ENCODE measurements at places on chromosomes 11 and 22.

DNA sequence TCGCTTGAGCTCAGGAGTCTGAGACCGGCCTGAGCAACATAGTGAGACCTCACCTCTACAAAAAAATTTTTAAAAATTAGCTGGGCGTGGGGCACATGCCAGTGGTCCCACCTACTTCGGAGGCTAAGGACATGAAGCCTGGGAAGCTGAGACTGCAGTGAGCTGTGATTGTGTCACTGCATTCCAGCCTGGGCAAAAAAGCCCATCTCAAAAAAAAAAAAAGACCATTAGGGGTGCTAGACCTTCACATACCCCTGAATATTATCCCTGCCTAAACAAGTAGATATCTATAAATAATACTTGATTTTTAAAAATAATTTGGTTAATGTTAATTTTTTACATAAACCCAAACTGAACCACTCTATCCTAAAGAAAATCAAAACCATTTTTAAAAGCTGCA is 24.2 kb downstream of the NUP98 start:
- DNase-seq = no peak

DNA sequence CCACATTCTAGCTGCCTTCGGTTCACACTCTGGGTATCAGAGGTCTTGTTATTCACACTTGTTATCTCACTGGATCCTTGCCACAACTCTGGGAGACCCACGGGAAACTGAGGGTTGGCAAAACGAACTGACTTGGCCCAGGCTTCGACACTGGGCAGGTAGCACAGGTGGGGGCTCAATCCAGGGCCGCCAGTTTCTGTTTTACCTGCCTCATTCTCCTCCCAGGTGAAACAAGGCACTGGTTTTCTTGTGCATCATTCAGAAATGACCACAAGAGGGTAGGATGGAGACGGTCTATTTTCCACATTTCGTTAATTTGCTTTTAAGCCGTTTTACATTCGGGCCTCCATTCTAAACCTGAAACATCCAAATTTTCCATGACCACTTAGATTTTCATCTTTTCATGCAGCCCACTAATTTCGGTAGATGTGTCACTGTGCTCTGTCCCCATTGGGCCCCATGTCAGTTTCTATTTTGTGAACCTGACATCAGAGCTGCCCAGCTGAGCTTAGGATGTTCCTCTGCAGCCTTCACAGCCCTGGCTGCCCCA is 108.1 kb downstream of the KIAA1671 start:
- DNase-seq = no peak

GRCh38 chr11:116793772-116794097 is 2.1 kb upstream of the APOA5 start:
- DNase-seq = no peak

- no peak for DNase-seq
Observed at GRCh38 chr22:30254314-30254713, 7.8 kb upstream of the LIF start.

GRCh38 chr11:81987829-81988472 is 745.7 kb downstream of the FAM181B start:
- DNase-seq = no peak

DNA sequence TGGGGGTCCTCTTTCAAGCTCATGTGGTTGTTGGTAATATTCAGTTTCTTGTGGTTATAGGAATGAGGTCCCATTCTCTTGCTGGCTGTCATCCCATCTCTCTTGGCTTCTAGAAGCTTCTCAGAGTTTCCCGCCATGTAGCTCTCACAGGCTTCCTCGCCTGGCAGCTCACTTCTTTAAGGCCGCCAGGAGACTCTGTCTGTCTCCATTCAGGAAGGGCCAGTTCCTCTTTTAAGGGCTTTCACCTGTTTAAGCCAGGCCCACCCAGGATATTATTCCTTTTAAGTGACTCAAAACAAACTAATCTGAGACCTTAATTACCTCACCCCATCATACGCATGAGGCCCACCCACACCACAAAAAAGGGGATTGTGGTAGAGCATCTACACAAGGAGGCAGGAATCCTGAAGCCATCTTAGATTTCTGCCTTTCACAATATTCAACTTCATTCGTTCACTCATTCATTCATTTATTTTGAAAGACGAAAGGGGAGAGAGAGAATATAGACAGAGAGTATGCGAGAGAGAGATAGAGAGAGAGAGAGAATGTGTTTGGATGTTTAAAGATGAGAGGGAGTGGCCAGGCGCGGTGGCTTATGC is 42.3 kb upstream of the NECTIN1 start:
- no peak for DNase-seq

GRCh38 chr11:112057170-112057569 is 16.6 kb downstream of the PIH1D2 start:
- no peak for DNase-seq

DNA sequence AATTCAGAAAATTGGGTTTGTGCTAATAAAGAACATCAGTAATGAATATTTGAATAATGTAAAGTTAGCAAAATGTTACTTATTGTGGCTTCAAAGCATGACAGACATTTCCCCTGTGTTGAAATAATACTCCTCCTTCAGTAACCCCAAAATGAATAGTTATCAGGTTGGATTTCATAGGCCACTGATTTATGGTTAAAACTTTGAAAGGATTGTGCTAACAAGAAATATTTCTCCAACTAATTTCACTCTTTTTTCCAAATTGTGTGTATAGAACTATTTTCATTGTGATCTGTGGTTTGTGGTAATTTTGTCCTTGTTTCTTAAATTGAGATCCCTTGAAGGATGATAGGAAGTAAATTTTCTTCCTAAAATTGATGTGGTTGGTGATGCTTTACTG is 7.9 kb downstream of the DDX10 start:
- no peak for DNase-seq

DNA sequence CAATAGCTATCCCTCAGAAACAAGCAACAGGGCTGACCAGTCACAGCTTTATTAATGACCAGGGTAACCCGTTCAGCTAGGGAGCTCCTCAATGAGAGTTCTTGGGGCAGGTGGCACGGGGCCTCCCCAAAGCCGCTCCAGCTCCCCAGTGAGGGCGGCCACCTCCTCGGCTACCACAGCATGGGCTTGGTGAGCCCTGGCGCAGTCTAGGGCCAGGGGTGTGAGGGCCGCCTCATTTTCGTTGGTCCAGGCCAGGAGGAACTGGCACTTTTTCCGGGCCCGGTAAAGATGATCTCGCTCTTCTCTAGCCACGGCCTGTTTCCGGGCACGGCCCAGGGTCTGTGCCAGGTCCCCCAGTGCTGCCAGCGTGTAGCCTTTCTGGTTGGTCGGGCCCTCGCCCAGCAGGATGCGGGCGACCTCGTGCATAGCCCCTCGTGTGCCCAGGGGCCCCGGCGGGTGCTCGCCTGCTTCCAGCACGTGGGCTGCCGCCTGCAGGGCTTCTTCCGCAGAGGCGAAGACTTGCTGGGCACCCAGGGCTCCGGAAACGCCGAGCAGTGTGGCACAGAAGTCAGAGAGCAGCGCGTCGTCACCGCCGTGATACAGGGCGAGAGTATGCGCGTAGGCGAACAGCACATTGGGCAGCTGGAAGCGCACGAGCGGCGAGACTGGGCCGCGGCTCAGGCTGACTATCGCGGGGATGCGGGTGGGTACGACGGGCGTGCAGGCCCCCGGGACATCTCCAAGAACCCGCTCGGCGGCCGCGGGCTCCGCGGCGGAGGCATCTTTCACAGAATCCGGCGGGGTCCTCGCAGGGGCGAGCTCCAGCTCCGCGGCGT is 913 bp downstream of the ZNHIT2 start:
- DNase-seq = no peak

DNA sequence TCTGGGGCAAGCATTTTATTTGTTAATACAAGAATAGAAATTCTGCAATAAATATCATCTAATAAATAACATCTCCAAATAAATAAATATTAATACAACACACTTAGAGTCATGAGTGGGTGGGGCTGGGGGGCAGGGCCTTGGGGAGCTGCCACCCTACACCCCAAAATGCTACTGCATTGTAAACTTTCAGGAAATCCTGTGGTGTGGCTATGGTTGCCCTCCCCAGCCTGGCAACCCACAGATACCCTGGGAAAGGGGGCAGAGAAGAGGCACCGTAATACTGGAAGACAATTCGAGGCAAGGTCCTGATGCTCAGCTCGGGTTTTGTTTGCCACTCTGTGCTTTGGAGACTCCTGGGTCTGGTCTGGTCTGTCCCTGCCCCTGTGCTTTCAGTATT is 9.2 kb downstream of the CLCF1 start:
- DNase-seq = no peak

DNA sequence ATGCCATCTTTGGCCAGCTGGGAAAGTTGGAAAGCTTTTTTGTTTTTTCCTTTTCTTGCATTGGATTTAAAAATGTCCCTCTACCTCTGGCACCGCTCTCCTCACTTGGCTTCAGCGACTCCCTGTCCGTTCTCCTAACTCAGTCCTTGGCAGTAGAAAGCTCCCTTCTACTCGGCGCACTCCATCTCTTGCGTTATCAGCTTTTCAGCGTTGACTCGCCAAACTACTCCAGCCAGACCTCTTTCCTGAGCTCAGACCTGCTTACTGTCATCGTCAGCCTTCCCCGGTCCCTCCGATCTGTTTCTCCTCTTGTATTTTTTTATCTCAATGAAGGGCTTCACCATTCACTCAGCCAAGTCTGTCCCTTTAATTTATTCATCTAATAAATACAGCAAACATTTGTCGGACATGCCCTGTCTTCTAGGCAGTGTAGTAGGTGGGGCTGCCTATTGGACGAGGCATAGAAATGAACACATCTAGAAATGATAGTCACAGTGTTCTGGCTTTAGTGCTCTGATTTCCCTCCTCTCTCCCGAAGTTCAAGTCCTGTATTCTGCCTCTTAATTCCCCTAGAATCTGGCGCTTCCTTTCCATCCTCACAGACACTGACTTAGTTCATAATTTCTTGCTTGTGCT is 839 bp downstream of the CEP164 start:
- no peak for DNase-seq

DNA sequence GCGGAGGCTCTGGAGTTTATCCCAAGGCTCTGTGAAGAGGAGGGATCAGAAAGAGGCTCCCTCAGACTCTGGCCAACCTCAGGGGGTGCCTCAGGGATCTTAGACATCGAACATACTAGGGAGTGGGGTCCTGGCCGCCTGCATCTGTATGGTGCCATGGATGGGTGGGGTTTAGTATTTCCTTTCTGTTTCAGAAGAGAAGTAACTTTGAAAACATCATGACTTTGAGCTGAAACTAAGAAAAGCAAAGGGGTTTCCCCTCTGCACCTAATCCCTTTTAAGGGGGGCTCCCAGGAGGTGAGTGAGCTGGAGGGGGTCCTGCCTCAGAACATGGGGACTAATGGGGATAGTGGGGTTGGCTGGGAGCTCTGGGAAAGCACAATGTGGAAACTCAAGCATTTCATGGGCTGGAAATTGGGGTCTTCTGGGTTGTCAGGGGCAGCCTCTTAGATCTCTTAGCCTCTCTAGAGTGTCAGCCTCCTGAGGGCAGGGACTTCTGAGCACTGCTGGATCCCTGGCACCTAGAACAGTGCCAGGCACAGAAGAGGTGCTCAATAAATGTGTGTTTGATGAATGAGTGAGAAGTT is 11.8 kb upstream of the SSTR3 start:
- no peak for DNase-seq

- DNase-seq = no peak
Observed at GRCh38 chr11:76740772-76741171, 42.4 kb upstream of the TSKU start.

DNA sequence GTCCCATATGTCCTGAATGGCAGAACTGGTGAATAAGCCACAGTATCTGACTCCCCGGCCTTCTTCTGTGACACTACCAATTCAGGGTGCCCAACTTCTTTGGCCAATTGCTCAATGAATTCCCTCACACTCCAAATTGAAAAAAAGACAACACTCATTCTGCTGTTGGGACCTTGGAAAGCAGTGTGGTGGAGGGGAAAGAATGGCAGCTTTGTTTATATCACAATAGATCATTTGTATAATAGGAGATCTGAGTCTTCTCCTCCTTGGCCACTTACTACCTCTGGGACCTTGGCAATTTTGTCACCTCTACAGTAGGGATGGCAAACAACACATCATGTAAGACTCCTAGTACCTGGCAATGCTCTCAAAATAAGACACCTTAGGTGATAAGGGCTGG is 64.6 kb downstream of the OPCML start:
- no peak for DNase-seq

DNA sequence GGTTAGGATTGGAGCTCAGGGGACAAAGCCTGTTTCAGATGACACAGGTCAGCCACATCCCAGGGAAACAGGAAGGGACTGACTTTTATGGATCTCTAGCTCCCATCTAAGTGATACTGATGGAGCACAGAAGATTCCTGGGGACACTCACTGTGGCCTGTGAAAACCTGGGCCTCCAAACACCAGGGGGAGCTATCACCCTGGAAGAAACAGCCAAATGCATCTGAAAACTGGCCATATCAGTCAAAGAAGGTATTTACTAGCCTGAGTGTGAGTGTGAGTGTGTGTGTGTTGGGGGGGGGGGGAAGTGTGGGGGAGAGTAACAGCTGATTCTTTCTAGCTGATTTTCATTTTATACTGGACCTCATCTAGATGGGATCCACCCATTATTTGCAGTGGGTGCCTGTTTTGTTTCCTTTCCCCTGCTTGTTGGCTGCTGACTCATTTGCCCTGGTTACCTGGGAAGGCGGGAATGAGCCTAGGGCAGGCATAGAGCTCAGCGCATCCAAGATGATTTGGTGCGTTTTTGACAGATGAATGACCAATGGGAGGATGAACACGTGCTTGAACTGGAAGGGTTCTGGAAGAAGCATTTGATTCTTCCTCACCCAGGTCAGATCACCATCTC is 284.0 kb downstream of the KIRREL3 start:
- peak; percentile 8 for DNase-seq

DNA sequence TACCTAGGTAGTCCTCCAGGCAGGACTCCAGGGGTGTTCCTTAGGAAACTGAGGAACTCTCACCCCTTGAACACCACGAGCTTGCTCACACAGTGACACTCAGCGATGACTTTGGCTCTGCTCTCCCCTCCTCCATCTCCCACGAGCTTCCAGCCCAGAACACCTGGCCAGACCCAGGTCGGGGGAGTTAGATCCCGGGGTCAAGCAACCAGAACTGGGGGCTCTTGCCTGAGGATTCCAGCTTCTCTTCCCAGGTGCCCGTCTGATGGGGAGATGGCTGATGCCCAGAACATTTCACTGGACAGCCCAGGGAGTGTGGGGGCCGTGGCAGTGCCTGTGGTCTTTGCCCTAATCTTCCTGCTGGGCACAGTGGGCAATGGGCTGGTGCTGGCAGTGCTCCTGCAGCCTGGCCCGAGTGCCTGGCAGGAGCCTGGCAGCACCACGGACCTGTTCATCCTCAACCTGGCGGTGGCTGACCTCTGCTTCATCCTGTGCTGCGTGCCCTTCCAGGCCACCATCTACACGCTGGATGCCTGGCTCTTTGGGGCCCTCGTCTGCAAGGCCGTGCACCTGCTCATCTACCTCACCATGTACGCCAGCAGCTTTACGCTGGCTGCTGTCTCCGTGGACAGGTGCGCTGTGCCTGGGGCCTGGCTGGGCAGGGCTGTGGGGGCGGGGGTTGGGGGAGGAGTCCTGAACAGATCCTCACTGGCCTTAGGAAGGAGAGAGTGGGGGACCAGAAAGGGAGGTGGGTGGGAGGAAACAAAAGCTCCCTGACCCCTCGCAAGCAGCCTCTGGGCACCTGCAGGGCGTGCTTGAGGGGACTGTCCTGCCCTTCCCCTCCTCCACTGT is at the start of gene GALR3:
TSS of gene GALR3 (plus strand) at position 249 of the 852 bp plus-strand sequence. CDS start at position 274, 25 bp downstream.
- no peak for DNase-seq

Data from stimulated activated CD8-positive, alpha-beta memory T cell treated with anti-CD3 and anti-CD28 coated beads, Interleukin-2, amount 100 ng/mL, for 48 hours (primary cell).